ENCODE measurements at places on chromosomes 6 and 20. TPM values are rescaled to one million over a fixed set of nuclear protein-coding genes. Genes with fewer than 3 reads are reported as not detected.

DNA sequence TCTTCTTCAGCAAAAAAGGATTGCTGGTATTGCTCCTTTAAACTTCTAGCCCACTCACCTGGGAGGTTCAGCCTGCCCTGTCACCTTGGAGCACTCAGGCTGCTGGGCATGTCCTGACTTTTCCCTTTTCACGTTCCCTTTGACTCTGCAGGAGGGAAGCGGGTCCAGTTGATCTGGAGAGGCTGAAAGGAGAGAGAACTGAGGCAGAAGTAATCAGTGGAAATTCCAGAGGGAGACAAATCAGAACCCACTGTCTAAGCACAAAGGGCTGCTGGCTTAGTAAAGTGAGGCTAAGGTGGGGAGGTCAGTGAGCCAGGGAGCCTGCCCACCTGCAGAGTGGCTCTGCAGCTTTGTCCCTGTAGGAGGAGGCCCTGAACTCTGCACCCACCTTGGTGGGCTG is 9.7 kb upstream of the SYNDIG1 start:
- no peak for DNase-seq

DNA sequence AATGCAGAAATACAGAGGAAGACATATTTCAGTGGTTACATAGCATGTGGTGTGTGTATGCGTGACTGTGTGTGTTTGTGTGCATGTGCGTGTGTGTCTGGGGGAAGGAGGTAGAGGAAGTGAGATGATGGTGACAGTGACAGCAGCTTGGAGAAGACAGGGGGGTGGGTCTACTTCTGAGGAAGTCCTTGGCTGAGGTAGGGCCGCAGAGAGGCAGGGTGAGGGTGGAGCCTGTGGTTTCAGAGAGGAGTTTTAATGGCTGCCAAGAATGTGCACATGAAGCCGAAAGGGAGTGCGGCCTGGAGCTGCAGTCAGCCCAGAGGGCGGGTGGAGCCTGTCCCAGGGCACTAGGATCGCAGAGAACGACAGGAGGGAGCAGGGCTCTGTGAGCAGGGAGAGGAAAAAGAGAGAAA is 22.7 kb upstream of the RNF24 start:
- DNase-seq: peak; percentile 82

DNA sequence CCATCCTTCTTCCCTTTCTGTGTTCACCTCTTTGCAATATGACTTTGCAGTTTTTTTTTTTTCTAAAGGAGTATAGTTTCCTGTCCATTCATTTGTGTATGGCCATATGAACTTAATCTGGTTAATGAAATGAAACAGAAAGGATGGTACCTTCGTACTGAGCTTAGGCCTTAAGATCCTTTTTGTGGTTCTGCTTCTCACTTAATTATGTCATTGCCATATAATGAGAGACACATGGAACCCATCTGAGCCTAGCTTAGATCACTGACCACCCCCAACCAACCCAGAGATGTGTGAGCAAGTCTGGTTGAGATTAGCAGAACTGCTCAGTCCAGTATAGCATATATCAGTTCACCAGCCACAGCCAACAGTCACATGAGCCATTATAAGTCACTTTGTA is 1179.6 kb downstream of the HACE1 start:
- DNase-seq: no peak

GRCh38 chr6:157385482-157385881 is 4.5 kb downstream of the ZDHHC14 start:
- no peak for DNase-seq

- no peak for DNase-seq
Observed at GRCh38 chr20:51489611-51490010, 52.9 kb downstream of the NFATC2 start.

DNA sequence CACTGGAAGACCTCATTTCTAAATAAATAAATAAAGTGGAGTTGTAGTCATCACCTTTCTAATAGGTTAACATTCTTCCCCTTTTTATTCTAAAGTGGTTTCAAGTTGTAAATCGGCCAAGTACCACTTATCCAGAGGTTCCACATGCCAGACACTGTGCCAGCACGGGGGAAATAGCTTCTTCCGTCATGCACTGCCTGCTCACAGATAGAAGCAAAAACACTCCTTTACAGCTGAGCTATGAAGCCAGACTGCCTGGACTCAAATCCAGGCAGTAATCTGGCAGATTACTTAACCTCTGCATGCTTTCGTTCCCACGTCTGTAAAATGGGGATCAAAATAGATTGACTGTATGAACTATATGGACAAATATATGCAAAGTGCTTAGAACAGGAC is 17.2 kb upstream of the SCML4 start:
- DNase-seq: no peak

- peak; percentile 21 for DNase-seq
Observed at GRCh38 chr6:138593124-138593877, 94.0 kb upstream of the NHSL1 start.

GRCh38 chr6:32439139-32439538 is 548 bp upstream of the HLA-DRA start:
- DNase-seq: no peak

DNA sequence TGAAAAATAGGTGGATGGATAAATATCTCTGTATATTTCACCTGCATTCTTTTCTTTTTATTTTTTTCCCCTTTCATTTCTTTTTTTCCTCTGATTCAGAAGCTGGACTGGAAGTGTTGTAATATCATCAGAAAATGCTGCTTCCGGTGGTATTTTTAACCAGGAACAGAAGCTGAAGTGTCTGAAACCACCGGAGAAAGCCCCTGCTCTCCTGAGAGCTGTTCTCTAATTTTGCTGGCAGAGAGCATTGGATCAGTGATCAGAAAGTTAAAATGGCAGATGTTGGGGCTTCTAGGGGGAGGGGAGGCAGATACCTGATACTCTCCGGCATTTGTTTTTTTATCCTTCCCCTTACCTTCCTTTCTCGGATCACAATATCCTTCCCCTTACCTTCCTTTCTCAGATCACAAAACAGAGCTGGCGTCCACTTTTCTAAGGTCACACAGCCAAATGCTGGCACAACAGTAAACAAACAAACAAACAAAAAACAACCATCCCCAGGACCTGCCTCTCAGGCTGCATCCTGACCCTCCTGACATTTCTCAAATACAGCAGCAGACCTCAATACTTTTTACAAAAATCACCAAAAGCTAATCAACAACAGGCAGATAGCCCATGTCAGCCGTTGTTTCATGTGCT is 143.2 kb upstream of the ZNF217 start:
- peak; percentile 13 for DNase-seq

DNA sequence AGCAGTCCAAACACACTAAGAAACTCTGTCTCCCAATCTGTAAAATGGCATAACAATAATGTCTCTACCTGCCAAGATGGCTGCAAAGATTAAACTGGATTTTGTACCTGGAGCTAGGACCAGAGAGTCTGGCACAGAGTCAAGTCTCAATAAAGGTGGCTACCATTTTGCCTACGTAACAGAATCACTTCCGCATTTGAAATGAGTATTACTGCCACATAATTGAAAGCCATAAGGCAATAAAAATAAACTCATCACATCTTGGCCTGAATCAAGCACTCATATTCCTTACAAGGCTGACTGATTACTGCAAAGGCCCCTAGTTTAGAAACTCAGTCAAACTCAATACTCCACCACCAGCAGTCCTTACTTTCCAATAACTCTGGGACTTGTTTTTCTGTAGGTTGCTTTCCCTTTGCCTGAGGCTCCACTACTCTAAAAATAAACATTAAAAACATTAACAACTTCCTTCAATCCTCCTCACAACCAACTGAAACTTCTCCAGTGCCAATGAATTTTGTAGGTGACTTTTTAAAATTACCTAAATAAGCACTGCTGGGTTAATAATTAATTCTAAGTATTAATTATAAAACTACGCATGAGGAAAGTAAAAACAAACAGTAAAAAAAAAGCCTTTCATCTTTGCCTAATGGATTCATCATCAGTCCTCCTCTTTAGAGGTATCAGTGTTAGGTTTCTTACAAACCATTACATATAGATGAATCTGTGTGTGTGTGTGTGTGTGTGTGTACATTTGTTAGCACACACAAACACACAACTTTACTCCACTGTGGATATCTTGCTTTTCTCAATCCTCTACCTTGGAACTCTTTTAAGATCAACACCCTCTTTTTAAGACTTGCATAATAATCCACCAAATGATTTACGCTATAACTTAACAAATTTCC is 3.7 kb downstream of the KIF16B start:
- DNase-seq: no peak

GRCh38 chr6:150310539-150310938 is 58.3 kb upstream of the IYD start:
- DNase-seq: no peak

DNA sequence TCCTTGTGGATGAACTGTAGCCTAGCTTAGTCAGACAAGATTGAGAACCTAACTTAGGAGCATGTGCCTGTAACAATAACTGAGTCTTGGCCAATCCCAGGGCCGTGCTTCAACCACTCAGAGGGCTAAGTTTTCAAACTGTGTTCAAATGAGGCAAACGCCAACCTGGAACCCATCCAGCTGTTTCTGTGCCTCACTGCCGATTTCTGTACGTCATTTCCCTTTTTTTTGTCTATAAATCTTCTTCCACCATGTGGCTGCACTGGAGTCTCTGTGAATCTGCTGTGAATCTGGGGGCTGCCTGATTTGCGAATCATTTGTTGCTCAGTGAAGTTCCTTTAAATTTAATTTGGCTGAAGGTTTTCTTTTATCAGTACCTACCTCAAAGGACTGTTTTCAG is 115.0 kb upstream of the CHD6 start:
- no peak for DNase-seq

DNA sequence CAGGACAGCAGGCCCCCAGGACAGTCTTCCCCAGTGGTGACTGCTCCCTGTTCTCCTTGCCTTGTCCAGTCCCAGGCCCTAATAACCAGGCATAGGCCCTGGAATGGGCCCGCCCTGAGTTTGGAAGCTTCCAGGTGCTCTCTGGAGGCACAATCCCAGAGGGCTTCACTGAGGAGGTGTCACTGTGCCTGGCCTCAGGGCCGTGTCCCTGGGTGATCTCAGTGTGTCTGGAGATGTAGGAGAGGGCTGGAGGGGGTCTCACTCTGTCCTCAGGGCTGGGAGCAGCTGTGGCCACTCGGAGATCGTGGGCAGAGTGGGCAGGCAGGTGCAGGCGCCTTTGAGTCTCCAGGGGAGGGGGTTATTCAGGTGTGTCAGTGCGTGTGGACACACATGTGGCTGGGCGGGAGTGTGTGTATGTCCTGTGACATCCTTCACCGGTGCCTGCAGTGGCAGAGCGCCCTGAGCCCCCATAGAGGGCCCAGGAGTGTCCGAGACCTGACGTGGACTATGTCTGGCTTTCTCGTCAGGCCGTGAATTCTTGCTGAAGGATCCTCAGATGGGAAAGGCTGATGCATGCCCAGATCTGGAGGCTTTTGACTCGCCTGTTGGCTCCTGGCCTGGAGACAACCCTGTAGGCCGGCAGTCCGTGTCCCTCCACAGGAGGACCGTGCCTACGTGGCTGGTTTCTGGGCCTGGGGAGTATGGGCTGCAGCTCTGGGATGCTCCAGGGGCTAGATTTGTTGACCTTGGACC is 5.5 kb upstream of the NPBWR2 start:
- DNase-seq: no peak

- no peak for DNase-seq
Observed at GRCh38 chr6:14309951-14310445, 192.4 kb downstream of the CD83 start.

DNA sequence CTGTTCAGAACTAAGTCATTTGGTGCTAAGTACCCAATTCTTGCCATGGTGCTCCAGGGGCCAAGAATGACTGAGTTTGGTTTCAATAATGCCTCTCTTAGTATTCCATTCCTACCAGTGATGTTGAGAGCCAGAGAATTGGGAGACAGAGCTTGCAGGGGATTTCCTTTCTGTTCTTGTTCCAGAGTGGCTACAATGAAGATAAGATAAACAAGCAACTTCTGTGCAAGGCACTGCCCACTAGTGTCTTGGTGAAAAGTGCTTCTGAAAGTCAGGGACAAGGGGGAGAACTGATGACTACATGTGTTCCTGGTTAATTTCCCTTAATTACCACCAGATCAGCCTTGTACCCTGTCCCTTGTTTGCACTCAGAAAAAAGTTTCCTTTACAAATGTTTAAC is 421.6 kb downstream of the BCKDHB start:
- no peak for DNase-seq

DNA sequence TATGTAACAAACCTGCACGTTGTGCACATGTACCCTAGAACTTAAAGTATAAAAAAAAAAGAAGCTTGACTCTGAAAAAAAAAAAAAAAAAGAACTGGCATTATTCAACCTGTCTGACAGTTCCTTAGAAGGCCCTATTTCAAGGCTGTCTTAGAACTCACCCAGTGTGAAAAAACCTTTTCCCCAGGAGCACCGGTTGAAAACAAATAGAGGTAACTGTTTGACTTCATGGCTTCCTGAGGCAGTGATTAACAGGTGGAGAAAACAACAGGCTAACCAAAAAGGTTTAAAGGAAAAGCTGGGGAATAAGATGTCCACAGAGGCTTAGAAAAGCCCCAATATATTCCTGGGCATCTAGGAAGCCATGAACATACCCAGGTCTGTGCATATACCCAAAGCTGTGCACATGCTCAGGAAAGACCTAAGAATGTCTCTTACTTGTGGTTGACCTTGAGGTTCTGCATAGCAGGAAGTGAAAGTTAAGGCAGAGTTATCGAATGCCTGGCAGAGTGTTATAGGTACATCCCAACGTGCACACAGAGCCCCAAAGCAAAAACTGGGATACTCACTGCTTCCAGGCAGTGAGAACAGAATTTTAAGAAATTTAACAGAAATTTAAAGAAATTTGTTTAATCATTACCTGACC is 7.0 kb downstream of the UQCC1 start:
- DNase-seq: peak; percentile 12

GRCh38 chr6:136525586-136526195 is 24.5 kb downstream of the MAP7 start:
- DNase-seq: no peak

- no peak for DNase-seq
Observed at GRCh38 chr20:13877793-13878192, 93.0 kb downstream of the NDUFAF5 start.

DNA sequence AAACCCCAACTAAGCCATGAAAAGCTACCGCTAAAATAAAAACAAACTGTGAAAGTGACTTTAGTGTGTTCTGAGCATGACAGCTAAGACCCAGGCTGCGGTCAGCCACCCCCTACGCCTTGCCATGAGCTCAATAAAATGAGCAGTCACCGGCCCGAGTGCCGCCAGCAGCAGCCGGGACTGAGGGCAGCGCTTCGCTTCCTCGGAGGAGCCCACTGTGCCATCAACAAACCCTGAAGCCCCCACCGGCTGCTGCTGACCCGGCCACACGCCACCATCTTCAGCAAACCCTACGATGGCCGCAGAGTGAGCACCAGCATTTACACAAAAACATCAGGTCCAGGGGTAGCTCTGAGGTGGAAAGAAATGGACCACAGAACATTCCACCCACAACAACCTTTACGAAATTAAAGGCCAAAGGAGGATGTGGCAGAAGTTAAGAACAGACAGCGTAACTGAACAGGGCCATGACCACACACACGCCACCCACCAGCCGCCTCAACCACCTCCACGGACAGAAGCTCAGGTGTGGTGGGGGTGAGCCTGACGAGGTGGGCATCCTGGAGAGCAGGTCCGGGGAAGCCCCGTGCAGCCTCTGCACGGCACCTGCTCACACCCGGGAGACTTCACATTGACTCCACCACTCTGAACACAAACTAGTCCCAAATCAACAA is 67.0 kb downstream of the THBS2 start:
- no peak for DNase-seq

The BIRC7 gene
- total RNA-seq: not detected

The ELOVL4 gene
- 2.1 TPM for total RNA-seq

The ZNF311 gene
- total RNA-seq: 0.80 TPM

The CAGE1 gene
- 0.13 TPM for total RNA-seq

The COL21A1 gene
- total RNA-seq: not detected

The C2 gene
- 1.6 TPM for total RNA-seq

The MOG gene
- not detected for total RNA-seq

The SLC22A16 gene
- not detected for total RNA-seq

The SLC17A2 gene
- 0.10 TPM for total RNA-seq

The GTSF1L gene
- 0.39 TPM for total RNA-seq

The ACOT8 gene
- 26.5 TPM for total RNA-seq

The CGAS gene
- 47.6 TPM for total RNA-seq

Data from activated T-helper 1 cell treated with anti-CD3 and anti-CD28 coated beads, Interleukin-12 subunit alpha, Interleukin-12 subunit beta, Interleukin-2, Interleukin-4 antibody, amounts not matched to agents 30 ng/mL and 10 ng/mL and 1 ng/mL, durations not matched to agents 14 hours and 24 hours and 36 hours (primary cell).